Right lobe of liver (tissue), 6 donors: ENCODE measurements at places on chromosomes 6 and 20. TPM values are rescaled to one million over a fixed set of nuclear protein-coding genes. Genes with fewer than 3 reads are reported as not detected.

DNA sequence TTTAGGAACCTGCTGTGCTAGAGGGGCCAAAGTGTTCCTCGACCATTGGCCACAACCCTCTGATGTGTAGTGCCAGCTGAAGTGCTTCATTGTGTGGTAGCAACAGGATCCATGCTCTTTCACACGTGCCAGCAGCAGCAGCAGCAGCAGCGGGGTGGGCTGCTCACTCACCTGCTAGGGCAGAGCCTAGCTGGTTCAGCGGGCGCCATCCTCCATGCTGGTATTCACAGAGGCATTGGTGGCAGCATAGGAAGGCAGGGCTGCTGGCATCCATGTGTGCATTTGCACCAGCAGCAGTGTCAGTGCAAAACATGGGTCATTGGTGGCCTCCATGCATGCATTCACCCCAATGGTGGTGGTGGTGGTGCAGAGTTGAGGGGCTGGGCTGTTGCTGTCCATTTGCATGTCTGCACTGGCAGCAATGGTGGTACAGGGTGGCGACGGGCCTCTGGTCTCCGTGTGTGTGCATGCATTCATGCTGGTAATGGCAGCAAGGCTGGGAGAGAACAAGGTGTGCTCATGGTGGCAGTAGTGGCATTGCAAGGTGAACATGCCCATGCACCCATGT lies 13.2 kb upstream of the TINAG start:
- H3K36me3 ChIP-seq = no peaks in the 10 kb centered on the region
- no peaks in the 10 kb centered on the region for H3K27me3 ChIP-seq
- DNase-seq = no peak
- H3K4me1 ChIP-seq = no peaks in the 10 kb centered on the region
- H3K27ac ChIP-seq = no peak overlapping the region
- H3K4me3 ChIP-seq = no peak overlapping the region

The LY6G6C gene
- total RNA-seq = not detected

DNA sequence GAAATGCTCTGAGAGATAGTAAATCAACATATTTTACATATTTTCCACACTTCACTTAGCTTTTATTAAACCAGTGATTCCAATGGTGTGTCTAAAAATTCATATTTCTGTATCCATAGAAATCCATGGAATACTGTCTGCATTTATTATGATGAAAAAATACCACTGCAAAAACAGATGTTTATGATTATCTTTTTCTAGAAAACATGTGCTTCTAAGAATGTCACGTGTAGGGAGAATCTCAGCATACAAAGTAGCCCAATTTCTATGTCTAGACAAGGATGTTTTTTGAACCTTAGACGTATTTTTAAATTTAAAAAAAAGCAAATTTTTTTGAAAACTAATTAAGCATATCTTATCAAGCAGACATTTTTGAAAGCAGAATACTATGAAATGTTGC lies 622.4 kb downstream of the TENT5A start:
- no peaks in the 10 kb centered on the region for H3K36me3 ChIP-seq
- H3K4me1 ChIP-seq = no peaks in the 10 kb centered on the region
- DNase-seq = no peak
- H3K27me3 ChIP-seq = no peaks in the 10 kb centered on the region
- H3K4me3 ChIP-seq = no peak overlapping the region
- H3K27ac ChIP-seq = no peak overlapping the region

GRCh38 chr6:3769610-3770009 lies 18.1 kb upstream of the PXDC1 start:
- H3K36me3 ChIP-seq = no peaks in the 10 kb centered on the region
- no peak overlapping the region for H3K27ac ChIP-seq
- no peak for DNase-seq
- H3K4me3 ChIP-seq = no peak overlapping the region

GRCh38 chr6:16698162-16698533 lies 63.1 kb downstream of the ATXN1 start:
- DNase-seq = no peak
- peaks cover 24% of the 10 kb centered on the region for H3K4me1 ChIP-seq
- no peak overlapping the region for H3K4me3 ChIP-seq

GRCh38 chr6:81694207-81694606 lies 58.3 kb downstream of the TENT5A start:
- DNase-seq = no peak
- H3K27me3 ChIP-seq = no peaks in the 10 kb centered on the region
- H3K36me3 ChIP-seq = no peaks in the 10 kb centered on the region
- H3K4me1 ChIP-seq = no peaks in the 10 kb centered on the region
- no peak overlapping the region for H3K4me3 ChIP-seq
- H3K27ac ChIP-seq = no peak overlapping the region

DNA sequence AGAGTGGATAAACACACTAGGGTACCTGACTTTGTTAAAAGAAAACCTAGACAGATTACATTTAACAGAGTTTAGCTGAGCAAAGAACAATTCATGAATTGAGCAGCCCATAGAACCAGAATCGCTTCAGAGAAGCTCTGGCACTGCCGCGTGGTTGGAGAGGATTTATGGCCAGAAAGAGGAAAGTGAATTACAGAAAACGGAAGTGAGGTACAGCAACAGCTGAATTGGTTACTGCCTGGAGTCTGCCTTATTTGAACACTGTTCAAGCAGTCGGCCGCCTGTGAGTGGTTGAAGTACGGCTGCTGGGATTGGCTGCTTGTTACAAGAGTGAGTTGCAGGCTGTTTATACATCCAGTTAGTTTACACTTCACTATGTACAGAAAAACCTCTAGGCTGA lies 253.8 kb upstream of the CDYL start:
- no peaks in the 10 kb centered on the region for H3K4me1 ChIP-seq
- H3K36me3 ChIP-seq = no peaks in the 10 kb centered on the region
- H3K27ac ChIP-seq = no peak overlapping the region
- no peak for DNase-seq
- no peak overlapping the region for H3K4me3 ChIP-seq
- no peaks in the 10 kb centered on the region for H3K27me3 ChIP-seq

The DEFB110 gene
- not detected for total RNA-seq

GRCh38 chr6:55495277-55495676 lies 83.7 kb downstream of the HMGCLL1 start:
- H3K27me3 ChIP-seq = no peaks in the 10 kb centered on the region
- DNase-seq = no peak
- H3K36me3 ChIP-seq = no peaks in the 10 kb centered on the region
- no peak overlapping the region for H3K27ac ChIP-seq
- no peaks in the 10 kb centered on the region for H3K4me1 ChIP-seq

DNA sequence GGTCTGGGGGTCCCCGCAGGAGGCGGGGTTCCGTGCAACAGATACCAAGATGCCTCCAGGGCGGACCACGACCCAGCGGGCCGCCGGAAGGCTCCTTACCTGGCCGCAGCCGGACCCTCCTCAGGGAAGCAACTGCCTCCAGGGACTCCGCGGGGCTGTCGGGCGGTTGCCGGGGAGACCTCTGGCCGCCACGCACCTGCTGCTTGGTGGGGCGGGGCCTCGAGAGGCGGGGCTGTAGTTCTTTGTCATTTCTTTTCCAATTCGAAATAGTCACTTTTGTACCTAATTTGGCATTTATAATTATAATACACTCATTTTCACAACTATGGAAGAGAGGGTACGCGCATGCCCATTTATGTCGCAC lies 647 bp downstream of the AK9 start:
- peak overlapping the region; percentile 86 for H3K4me3 ChIP-seq
- H3K4me1 ChIP-seq = no peaks in the 10 kb centered on the region
- peak overlapping the region; percentile 81 for H3K27ac ChIP-seq
- no peaks in the 10 kb centered on the region for H3K27me3 ChIP-seq
- H3K36me3 ChIP-seq = no peaks in the 10 kb centered on the region
- peak; percentile 73 for DNase-seq

DNA sequence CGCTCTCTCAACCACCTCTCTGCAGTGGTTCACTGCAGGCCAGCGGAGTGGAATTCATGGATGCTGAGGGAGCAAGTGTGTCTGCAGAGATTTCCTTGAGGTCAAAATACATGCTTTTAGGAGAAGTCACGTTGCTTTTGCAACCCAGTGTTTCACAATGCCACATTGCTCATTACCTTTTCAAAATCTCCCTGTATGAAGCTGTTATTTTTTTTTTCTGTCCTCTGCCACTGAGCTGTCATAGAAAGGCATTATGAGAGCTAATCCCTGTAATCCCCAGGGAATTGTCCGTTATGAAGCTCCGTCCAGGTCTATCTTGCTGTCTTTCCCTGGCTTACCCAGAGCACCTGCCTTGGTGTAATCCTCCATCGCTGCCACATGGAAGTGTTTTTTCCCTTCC lies 60.5 kb upstream of the SLC22A23 start:
- H3K4me1 ChIP-seq = no peaks in the 10 kb centered on the region
- no peak overlapping the region for H3K27ac ChIP-seq
- no peaks in the 10 kb centered on the region for H3K36me3 ChIP-seq

DNA sequence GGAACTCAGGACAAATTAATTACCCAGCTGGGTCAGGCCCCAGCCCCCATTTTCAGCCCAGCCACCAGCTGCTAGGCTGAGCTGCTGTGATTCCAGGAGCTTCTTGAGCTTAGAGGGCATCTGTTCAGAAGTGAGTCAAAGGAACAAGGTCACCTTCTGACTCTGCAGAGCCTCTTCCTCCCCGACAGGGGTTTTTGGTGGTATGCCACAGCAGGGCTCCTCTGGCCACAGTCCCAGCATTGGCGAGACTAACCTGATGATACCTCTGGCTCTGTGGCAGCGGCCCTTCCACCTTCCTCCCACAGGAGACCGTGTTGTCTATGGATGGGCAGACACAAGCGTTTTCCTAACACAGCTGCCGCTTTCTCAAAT lies 39.7 kb downstream of the ZC3H12D start:
- no peak overlapping the region for H3K27ac ChIP-seq
- no peaks in the 10 kb centered on the region for H3K4me1 ChIP-seq
- no peaks in the 10 kb centered on the region for H3K27me3 ChIP-seq
- no peaks in the 10 kb centered on the region for H3K36me3 ChIP-seq
- DNase-seq = no peak
- no peak overlapping the region for H3K4me3 ChIP-seq

DNA sequence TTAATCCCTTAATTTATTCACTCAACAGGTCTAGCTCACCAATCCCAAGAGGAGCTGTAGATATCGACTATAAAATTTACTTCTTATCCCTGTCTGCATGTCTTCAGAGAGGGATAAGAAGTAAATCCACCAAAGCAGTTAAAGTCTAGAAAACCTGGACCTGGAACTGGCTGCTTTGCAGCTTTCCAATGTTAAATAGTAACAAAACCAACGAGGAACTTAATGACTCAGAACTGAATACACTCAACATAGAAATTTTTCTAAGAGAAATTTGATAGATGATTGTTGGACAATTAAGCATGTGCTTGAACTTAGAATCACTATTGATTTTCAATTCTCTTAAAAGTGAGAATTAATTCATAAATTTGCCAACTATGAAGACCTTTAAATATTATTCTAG lies 11.5 kb upstream of the TMEM244 start:
- no peaks in the 10 kb centered on the region for H3K27me3 ChIP-seq
- H3K36me3 ChIP-seq = no peaks in the 10 kb centered on the region

The PRSS16 gene
- 0.37 TPM for total RNA-seq
